ENCODE measurements at places on chromosomes 4 and X.

- no peak for DNase-seq
These were observed 362.3 kb downstream of the PABPC4L start for GRCh38 chr4:133839326-133839725.

GRCh38 chr4:107562316-107562715, 157.7 kb downstream of the PAPSS1 start:
- no peak for DNase-seq

DNA sequence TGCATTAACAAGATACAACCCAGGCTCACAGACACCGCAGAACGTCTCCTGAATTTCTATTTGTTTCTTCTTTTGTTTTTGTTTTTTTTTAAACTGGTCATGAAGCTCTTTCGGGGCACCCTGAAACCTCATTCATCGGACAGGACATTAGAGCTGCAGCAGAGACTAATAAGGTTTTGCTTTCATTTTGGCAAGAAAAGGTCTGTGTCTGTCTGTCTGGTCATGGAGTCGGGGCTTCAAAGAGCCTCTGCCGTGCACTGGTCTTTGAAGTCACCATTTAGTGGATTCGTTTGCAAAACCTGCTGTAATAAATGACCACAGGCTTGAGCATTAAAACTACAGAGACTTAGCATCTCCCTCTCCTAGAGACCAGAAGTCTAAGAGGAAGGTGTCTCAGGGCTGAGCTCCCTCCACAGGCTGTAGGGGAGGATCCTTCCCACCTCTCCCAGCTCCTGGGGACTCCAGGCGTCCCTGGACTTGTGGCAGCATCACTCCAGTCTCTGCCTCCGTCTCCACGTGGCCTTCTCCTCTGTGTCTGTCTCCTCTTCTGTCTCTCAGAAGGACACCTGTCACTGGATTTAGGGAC, 247.5 kb downstream of the CRLF2 start:
- DNase-seq, result no peak

DNA sequence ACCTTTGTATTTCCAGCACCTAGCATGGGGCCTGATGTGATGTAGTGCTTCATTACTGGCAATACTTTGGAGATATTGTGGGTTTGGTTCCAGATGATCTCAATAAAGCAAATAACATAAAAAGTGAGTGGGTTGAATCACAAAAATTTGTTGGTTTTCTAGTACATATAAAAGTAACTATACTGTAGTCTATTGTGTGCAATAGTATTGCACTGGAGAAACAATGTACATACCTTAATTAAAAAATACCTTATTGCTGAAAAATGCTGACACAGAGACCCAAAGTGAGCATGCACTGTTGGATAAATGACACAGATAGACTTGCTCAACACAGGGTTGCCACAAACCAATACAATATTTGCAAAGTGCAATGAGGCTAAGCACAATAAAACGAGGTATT, 17.7 kb upstream of the MGST2 start:
- DNase-seq, result no peak

DNA sequence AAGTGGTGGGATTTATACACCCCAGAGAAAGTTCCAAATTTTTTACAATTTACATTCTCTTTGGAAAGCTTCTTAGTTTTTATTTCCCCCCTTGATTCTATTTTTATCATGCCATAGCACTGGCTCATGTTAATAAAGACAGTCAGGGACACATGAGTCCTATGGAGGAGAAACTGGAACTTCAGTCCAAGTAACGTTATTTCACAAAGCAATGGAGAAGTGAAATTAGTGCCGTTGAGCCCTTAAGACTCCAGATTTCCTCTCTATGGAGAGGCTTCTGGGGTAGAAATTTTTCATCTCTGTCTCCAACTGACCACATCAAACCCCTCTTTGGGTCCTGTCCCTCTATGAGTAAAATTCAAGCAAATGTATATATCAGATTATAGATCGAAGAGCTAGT, 12.8 kb upstream of the TASL start:
- DNase-seq, result no peak

- no peak for DNase-seq
These were observed 34.5 kb upstream of the FAM9C start for GRCh38 chrX:13078739-13079444.

DNA sequence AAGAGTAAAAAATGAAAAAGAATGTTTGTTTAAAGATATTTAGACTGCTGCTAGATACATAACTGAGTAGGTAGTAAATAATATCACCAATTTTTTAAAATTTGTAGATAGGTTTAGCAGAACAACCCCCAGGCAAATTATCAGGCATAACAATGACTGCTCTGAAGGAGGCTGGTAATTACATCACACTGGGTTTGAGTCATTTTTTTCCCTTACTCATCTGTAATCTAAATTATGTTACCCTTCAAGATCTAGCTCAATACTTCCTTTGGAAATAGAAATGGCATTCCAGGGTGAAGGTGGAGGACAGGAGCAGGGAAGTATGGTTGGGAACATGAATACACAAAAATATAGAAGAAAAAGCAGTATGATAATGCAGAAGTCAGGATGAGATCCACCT, 431.6 kb upstream of the MAOA start:
- DNase-seq, result no peak

DNA sequence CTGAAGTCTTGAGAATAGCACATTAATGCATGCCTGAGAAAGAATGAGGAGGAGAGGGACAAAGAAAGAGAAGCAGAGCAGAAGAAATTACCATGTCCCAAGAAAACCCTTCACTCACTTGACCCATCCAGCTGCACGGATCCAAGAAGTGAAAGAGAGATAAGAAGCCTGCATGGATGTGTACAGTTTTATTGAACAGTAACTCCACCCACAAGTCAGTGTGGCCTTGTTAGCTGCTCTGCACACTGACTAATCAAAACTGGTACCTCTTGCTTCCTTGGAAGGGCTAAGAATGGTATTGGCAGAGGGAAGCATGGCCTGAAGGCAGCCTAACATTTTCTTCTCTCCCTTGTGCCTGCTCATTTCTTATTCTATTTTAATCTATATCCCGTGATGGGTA, 163.9 kb downstream of the SLC7A11 start:
- DNase-seq, result no peak

DNA sequence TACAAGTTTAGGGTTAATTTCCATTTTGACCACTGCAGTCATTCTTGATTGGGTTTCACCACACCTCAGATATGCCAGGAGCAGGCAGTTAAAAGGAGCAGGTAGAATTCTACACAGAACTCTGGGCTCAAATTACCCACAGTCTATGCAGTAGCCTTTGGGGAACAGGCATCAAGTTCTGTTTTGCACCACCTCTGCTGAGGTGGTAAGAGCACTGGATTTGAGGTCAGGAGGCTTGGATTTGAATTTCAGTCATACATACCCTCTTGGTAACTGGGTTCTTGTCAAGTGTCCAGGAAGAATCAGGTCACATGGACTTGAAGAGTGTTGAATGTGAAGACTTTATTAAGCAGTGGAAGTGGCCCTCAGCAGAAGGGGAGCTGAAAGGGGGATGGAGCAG, 40.4 kb upstream of the PGK1 start:
- DNase-seq, result no peak

GRCh38 chrX:100931218-100931924, 2.7 kb upstream of the XKRX start:
- DNase-seq, result no peak

DNA sequence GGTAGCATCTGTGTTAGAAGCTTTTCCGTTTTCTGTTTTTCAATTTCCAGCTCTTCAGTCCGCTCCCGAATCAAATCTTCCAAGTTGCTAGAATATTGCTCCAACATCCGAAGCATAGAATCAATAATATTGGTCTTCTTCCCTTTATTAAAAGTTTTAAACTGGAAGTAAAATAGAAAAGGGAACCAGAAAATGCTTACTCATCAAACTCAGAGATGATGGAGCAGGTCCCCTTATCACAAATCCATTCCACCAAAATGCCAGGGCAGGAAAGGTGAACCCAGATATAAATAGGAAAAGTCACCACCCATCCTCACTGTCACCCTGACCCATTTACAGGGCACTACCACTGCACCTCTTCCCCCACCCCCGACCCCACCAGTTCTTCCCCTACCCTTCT, 89.0 kb downstream of the GUCY2F start:
- DNase-seq, result no peak

DNA sequence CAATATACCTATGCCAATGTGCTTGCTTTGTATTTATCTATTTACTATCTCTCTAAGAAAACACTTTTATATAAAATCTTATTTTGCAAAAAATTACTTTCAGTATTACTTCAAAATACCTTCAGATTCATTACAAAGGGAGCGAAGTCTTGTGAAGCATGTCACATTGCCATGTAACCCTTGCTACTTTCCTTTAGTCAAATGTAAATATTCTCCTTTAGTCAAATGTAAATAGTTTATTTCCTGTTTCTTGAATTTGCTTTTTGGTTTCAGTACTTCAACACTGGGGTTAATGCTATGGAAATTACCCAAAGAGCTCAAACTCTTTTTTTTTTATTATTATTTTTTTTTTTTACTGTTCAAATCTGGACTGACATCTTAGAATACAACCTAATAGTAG, 383.3 kb downstream of the GRXCR1 start:
- DNase-seq, result no peak

DNA sequence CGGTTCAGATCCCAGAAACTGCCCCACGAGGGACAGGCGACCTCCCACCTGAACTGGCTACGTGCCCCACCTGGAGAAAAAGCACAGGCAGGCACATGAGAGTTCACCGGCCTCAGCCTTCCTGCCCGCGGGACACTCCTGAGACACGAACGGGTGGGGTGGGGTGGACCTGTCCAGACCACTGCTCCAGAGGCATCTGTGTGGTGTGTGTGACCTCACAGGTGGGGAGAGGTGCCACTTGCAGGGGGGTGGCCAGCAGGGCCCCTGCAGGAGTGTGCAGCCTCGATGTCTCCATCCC, 18.5 kb downstream of the NELFA start:
- no peak for DNase-seq

- DNase-seq, result no peak
These were observed 3.1 kb upstream of the BCORL1 start for GRCh38 chrX:129979207-129979920.

DNA sequence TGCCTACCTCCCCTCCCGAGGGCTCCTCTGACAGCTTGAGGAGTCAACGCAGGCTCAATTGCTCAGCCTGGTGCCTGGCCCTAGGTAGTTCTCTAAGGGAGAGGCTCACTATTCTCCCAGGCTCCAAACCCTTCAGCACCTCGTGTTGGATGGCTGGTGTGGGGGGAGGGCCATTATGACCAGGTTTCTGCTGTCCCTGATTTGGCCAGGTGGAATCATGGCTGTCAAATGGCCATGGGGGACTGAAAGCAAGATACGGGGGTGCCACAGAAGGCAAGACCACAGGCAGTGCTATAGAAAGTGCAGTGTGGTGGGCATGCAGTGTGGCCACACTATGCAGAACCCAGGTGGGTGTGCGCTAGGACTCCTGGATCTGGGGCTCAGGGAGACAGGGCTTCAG, 9.5 kb downstream of the PNMA6F start:
- DNase-seq, result no peak

- DNase-seq, result no peak
These were observed 2.8 kb downstream of the SORCS2 start for GRCh38 chr4:7195141-7195515.

DNA sequence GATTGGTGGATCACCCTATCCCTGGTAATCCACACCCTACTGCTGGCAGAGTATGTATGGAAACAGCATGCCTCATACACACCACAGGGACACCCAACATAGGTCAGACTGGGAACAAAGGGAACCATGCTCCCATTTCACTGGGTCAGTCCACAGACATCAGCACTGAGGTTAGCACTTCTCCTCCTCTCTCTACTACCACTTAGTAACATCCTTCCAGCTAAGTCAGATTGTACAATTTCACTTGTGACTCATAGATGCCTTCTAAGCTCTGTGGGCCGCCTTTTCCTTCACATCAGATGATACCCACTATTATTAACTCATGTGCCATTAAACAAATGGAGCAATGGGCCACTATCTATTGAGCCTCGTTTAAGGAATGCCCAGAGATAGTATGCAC, 15.5 kb upstream of the ZXDA start:
- DNase-seq, result no peak

GRCh38 chr4:17578482-17578891, 1.5 kb downstream of the LAP3 start:
- DNase-seq, result no peak

DNA sequence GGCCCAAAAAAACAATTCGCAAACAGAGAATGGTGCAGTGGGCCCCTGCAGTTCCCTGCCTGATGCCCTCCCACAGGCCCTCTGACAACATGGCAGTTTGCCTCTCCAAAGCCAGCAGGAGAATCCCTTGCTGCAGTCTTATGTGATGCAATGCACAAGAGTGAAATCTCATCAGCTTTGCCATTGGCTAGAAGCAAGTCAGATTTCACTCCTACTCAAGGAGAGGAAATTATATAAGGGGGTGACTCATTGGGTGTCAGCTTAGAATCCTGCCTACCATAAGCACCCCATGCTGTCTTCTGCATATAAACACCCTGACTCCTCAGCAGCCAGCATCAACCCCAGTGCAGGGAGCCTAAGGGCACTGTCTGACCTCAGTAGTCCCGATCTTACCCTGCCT, 157.3 kb upstream of the LDB2 start:
- DNase-seq, result no peak

DNA sequence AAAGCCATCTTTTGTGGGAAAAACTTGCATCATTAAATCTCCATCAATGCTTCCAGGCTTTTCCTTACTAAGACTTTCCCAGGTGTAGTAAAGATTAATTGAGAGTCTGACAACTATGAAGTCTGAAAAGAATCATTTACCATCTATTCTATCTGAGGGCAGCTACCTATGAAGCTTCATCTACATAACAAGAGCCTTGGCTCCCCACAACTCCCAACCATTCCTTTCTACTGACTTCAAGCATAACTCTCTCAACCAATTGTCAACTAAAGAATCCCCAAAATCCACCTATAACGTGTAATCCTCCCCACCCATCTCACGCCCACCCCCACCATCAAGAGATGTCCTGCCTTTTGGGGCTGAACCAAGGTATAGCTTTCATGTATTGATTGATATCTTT, 101.5 kb upstream of the GABRA2 start:
- DNase-seq, result no peak

GRCh38 chr4:7366180-7366945, 68.4 kb downstream of the PSAPL1 start:
- no peak for DNase-seq

Data from activated T-cell treated with anti-CD3 and anti-CD28 coated beads for 24 hours (primary cell).